Fibroblast of skin of back (primary cell): ENCODE measurements at places on chromosomes 2 and 18.
A peak's percentile ranks its signal among the peaks of the same experiment; 100 is the strongest.

GRCh38 chr2:182941121-182941722 lies 74.8 kb upstream of the FRZB start:
- no peak for DNase-seq

GRCh38 chr2:16653799-16654198 lies 11.8 kb downstream of the CYRIA start:
- no peak for DNase-seq

GRCh38 chr18:76821356-76821874 lies 942 bp upstream of the ZNF236 start:
- DNase-seq: no peak

- DNase-seq: no peak
Observed at GRCh38 chr2:106863387-106863786, 22.6 kb downstream of the ST6GAL2 start.

DNA sequence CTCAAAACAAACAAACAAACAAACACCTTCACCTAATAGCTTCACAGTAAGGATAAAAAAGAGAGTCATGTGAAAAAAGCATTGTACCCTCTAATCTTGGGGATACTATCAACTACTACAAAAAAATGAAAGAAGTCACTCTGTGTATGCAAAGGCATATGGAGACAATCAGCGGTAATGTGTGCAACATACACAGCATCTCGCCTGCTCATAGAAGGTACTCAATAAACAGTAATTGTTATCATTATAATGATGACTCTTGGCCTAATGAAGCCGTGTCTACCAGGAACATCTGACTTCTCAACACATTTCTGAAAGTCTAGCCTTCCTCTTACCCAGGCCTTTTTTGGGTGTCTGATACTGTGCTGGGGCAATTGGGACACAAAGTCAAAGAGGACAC lies 55.3 kb downstream of the MYCN start:
- DNase-seq: no peak

- no peak for DNase-seq
Observed at GRCh38 chr2:3010001-3010400, 367.6 kb downstream of the EIPR1 start.

- no peak for DNase-seq
Observed at GRCh38 chr2:121579309-121579708, 48.6 kb downstream of the RNU4ATAC start.

GRCh38 chr2:151037434-151037833 lies 224.2 kb downstream of the RBM43 start:
- DNase-seq: no peak

- no peak for DNase-seq
Observed at GRCh38 chr18:59093668-59094067, 46.0 kb upstream of the SEC11C start.

- peak; percentile 60 for DNase-seq
Observed at GRCh38 chr18:76493213-76494161, 1.6 kb downstream of the ZNF516 start.

GRCh38 chr18:43148231-43148630 lies 32.7 kb upstream of the RIT2 start:
- no peak for DNase-seq

GRCh38 chr2:217650716-217651360 lies 352.0 kb downstream of the TNS1 start:
- peak; percentile 70 for DNase-seq

GRCh38 chr2:170816504-170817092 lies at the start of gene GAD1:
Gene GAD1 (plus strand): TSS chr2:170816887. CDS start chr2:170818592, 1,705 bp downstream.
- peak; percentile 78 for DNase-seq

DNA sequence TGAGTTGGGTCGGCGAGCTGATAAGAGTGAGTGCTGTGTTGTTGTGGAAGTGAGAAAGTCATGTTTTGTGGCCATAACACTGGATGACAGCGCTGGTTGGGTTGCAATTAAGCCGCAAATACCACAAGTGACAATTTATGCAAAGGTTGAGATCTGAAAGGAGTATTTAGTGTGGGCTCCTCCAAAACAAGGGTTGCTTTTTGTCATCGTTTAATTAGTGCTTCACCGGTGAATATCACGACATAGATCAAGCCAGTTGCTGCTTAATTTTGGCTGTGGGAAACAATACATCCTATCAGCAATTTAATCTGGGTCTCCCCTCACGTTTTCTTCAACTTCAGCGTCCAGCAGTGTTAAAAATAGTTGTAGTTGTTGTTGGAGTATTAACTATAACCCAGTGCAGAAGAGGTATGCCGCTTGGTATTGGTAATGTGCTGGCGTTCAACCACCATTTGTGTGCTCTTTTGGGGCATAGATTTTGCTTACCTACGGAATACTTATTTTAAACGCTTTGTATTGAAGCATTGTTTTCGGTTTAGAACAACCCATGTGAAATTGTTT lies 662 bp downstream of the ACVR2A start:
- peak; percentile 6 for DNase-seq

DNA sequence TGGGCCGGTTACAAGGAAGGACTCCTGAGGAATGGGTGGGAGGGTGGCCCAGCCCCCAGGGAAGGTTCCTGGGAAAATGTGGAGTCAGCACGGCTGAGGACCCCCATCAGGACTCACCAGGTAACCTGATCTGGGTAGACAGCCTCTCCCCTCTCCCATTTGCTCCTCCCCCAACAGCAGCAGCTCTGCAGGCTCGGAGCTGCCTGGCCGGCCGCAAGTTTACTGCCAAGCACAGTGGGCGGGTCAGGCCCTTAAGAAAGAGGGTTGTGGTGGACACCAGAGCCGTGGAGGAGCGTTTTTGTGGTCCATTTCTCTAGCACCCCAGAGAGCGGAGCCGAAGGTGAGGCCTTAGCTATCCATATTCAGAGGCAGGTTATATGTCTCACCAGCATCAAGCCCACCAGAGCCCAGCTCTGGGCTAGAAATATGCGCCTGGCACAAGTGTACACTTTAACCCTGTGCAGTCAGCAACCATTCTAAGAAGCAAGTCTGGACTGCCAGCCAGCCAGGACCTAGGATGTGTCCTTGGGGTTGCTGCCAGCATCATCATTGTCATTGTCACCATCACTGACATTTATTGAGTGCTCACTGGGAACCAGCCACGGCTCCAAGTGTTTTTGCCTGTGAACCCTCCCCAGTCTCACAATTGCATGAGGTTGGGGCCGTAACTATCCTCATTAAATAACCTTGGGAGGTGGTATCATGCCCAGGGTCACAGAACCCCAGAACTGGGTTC lies 190.1 kb downstream of the KLHL29 start:
- DNase-seq: no peak

DNA sequence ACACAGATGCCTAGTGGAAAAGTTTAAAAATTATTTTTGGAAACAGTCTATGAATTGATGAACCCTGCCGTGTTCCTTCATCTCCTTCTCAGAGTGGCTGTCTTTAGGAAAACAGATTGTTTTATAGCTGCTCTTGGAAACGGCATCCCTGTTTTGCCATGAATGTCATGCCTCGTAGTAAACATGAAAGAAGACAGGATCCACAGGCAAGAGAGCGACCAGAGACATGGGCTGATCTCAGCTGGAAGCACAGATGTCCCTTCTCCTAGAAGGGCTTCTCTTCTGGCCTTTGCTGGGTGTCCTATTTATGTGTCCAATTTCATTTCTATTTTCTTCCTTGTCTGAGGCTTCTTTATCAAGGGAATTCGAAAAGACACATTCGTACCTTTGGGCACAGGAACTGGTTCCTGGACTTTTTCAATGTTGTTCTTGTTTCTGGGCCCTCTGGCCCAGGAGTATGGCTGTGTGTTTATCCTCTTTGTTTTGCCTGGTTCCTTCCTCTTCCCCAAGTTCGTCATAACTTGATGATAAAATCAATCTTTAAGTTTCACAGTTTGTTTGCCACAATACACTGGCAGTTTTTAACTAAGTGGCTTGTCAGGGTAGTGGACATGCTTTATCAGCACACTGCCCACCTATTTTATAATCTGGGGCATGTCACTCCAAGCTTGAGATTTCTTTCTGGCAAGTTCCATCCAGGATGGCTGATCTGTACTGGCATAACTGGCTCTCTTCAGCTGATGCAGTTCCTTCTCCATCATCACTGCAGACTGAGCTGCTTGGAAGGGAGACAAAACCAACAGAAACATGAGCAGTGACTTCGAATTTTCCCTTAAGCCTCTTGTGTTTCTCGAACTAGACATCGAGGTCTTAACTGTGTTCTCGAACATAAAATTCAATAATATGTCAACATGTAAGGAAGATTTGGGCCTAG lies 63.2 kb upstream of the MGAT4A start:
- DNase-seq: no peak

DNA sequence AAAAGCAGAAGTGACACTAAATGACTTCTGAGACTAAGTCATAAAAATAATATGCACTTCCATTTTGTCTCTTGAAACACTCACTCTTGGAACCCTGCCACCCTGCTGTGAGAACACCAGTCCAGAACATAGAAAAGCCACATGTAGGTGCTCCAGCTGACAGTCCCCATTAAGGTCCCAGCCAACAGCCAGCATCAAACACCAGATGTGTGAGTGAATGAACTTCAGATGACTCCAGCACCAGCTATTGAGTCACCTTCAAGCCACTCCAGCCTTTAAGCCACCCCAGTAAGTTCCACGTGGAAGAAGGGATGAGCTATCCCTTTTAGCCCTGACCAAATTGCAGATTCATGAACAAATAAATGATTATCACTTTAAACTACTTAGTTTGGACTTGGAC lies 31.5 kb upstream of the LGALSL start:
- peak; percentile 14 for DNase-seq

GRCh38 chr2:186523791-186524190 lies 37.7 kb downstream of the ZC3H15 start:
- no peak for DNase-seq

DNA sequence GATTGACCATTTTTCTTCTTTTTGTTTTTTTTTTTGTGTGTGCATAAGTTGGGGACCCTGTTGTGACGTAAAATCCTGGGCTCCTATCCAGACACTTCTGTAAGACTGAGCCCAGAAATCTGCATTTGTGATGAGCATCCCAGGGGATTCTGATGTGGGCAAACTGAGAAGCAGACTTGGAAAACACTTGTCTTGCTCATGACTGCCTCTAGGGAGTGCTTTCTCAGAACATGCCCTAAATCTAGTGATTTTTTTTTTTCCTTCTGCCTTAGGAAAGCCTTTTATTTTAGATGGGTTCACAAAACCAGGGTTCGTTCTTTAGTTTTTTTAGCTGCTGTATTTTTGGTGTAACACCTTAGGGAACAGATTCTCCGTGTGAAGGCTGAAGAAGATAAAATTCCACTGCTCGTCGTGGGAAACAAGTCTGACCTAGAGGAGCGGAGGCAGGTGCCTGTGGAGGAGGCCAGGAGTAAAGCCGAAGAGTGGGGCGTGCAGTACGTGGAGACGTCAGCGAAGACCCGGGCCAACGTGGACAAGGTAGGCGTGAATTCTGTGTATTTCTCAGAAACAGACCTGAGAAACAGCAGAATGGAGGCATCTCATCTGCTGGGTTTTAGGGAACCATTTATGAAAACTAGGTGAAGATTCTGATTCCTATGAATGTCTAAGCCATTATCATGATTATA lies 36.7 kb downstream of the RALB start:
- no peak for DNase-seq

DNA sequence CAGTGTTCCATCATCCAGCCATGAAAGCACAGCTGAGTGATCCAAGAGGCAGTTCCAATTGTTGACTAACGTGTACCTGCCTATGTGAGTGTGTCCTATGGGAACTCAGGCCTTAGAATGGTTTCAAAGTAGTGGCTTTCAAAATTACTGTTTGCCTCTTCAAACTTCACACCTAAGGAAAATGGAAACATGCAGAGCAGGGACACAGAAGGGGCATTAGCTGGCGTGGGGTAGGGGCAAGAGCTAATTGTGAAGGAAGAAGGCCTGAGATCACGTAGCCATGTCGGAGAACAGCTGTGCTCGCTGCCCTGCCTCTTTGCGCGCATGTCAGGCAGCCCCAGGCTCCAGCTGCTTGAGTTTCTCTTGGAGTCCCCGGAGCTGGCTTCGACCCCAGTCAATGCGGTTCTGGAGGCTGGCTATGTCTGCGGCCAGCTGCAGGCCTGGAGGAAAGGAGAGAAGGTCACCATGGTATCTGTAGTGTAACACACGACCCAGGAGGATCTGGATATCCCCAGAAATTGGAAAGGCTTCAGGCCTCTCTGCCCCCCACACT lies 3.8 kb upstream of the IMP4 start:
- DNase-seq: no peak

DNA sequence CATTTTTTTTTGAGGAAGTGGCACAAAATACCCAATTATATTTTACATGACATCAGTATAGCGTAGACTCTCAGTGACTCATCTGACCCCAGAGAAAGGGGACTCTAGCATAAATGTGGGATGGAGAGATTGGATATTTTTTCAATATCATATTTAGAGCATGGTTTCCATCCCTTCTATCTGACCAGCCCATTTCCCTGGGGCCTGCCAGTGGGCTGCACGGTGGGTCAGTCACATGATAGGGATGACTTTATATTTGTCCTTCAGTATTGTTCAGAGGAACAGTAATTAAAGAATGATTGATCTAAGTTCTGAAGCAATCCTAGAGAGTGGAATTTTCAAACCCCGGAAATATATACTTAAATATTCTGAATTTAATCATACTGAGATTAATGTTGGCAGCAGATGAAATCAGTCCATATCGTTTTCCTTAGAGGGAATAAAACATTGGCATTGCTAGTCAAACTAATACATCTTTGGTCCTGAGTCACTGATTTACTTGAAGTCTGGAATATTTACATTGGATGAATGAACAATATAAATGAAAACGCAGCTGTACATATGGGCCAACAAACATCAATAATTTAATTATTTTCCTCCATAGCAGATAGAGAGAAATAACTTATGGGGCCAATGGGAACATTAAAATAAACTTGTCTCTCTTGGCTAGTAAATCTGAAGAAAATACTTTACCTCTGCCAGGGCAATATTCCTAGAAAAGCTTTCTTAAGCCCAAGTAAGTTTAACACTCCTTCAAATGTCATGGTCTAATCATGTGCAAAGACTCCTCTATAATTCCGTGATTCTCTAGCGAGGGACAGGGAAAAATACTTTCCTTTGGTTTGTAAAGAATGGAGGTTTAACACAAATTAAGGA lies 563.6 kb upstream of the PKDCC start:
- DNase-seq: no peak

DNA sequence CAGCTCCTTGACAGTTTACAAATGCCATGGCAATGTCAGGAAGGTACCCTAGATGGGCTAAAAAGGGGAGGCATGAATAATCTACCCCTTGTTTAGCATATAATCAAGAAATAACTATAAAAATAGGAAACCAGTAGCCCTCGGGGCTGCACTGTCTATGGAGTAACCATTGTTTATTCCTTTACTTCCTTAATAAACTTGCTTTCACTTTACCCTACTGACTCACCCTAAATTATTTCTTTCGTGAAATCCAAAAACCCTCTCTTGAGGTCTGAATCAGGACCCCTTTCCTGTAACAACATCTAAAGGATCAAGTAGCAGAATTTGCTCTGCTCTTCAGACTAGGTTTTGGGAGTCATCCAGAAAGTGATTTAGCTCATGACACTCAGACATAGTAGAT lies 43.7 kb downstream of the CD8B2 start:
- DNase-seq: no peak
